GM03348 (cell line): ENCODE measurements at places on chromosomes 13 and 19.
A peak's percentile ranks its signal among the peaks of the same experiment; 100 is the strongest.

DNA sequence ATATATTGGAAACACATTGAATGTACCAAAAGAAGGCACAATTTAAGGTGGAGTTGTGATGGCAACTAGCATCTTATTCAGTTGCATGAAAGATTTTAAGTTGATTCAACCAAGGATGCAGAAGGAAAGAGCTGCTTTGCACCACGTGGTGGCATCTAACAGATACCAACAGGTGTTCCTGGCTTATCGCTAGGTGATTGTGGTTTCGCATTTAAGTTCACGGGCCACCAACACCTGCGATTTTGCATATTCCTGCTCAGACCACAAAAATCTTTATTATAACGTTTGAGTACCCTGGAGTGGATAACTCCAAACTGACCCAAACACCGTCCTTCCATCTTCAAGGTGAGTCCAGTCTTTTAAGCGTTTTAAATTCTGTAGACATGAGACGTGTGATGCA lies 45.3 kb downstream of the RGCC start:
- no peak for DNase-seq

GRCh38 chr19:45597425-45598111 lies 4.4 kb downstream of the GPR4 start:
- DNase-seq, result no peak

GRCh38 chr19:47120470-47121067 lies 7.0 kb upstream of the ZC3H4 start:
- DNase-seq, result no peak

- peak; percentile 37 for DNase-seq
These were observed 4.3 kb upstream of the ACP5 start for GRCh38 chr19:11581740-11582139.

DNA sequence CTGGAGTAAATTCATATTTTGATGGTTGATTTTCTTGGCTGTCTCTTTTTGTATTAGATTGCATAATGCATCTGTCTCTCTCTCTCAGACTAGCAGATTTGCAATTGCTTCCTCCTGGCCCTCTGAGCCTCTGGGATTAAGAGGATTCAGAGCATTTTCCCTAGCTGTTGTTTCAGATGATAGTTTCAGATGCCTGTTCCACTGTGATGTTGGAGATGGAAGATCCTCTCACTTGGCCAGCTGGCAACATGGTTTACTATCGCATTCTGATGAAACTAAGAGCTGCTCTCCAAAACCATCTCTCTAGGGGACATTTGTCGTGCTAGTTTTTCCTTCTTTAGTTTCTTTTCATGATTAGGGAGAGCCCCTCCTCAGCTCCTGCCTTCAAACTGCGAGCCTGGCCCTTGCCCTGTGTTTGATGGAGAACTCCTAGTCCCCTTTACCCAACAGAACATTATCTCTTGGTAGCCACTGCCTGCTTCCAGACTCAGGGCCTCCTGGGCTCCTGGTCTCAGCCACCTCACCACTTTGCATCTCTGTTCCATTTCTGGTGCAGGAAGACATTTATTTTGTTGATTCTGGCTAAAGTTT lies 244.6 kb downstream of the B3GLCT start:
- DNase-seq, result peak; percentile 18

GRCh38 chr19:51680474-51680873 lies 12.7 kb upstream of the SPACA6 start:
- DNase-seq, result no peak

GRCh38 chr19:5913739-5914357 lies at the start of gene CAPS:
Gene CAPS (plus strand): TSS chr19:5914254. CDS start chr19:5914407, 153 bp downstream.
- peak; percentile 67 for DNase-seq

- DNase-seq, result no peak
These were observed 7.3 kb upstream of the RASAL3 start for GRCh38 chr19:15471639-15472101.

- DNase-seq, result no peak
These were observed 13.4 kb downstream of the MBD3L2B start for GRCh38 chr19:7007859-7008258.

DNA sequence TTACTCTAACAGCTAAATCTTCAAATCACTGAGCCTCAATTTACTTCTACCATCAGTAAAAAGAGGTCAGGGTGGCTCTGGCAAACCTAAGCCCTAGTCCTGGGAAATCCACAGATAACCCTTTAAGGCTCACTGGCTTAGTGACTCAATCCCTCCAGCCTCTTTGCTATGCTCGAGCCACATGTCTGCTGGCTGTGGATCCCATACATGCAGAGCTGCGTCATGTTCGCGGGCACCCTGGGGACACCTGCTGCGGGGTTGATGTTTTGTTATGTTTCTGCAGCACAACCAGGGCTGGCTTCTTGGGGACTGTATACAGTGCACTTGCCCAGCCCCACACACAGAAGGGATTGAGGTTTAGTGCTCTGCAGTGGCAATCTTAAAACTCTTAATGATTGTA lies 41.6 kb upstream of the C13orf42 start:
- no peak for DNase-seq

DNA sequence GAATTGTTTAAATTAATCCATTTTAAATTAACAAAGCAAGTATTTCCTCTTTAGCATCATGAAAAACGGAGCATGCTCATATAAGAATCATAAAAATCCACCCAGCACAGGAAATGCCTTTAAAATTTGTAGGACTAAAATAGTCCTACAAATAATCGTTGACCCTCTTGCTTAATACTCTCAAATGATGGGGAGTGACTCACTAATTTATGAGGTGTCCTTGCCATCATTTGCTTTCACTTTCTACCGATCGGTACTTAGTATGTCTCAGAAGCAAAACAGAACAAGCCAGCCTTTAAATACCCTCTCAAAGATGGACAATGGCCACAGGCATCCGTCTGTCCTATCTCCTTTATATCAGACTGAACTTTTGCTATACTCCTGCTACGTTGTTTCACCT lies 97.2 kb downstream of the SUCLA2 start:
- DNase-seq, result peak; percentile 74

DNA sequence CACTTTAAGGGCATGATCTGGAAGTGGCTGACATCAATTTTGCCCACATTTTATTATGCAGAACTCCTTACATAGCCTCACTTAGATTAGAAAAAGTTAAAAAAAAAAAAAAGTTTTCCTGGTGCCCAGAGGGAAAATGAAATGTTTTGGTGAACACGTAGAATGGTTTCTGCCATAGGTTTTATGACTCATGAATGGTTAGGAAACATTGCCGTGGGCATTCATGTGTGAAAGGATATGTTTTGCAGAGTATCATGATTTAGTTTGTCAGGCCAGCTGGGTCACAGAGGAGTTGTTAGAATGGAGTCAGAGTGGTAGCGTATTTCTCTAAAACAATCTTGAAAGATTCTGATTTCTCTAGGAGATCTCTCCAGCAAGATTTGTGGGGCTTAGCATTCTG lies 133.8 kb downstream of the MRPL57 start:
- no peak for DNase-seq
